ENCODE measurements at places on chromosomes 5 and 9. TPM values are rescaled to one million over a fixed set of nuclear protein-coding genes. Genes with fewer than 3 reads are reported as not detected.

DNA sequence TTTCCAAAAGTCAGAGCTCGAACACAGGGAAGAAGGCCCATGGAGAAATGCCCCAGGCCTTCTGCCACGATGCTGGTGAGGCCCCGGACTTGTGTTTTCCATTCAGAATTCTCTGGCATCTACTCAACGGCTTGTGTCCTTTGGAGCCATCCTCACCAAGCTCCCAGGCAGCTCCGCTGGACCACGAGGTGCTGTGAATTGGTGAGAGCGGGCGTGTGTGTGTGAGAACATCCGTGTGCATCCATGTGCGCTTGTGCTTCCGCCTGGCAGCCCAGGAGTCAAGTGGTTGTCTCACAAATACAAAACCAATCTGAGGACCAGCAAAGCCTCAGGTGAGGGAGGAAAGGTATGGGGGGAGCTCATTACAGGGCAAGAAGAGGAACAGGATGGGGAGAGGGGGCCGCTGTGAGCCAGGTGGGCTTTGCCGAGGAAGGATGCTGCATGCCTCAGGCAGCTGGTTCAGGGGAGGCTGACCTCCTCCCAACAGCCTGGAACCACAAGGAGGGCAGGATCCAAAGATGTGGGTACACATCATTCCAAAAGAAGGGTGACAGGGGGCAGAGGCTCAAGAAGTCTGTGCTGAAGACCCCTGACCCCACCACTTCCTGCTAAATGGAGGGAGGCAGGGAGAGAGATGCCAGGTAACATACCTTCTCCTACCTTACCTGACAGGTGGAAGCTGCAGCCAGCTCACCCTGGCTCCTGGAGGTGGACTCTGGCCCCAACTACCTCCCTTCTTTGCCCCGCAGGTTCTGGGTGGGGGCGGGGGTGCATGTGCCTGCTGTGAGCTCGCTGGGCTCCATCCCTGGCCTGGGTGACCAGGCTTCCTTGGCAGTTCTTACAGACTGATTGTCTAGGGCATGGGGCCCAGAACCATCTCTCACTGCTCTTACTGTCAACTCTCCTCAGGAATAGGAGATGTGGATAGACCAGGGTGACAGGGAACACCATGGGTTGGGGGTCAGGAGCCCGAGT, 196.3 kb downstream of the PAX5 start:
- H3K4me1 ChIP-seq = no peaks in the 10 kb centered on the region
- H3K27me3 ChIP-seq = peaks cover 7% of the 10 kb centered on the region
- no peak for DNase-seq
- no peaks in the 10 kb centered on the region for H3K36me3 ChIP-seq
- H3K4me3 ChIP-seq = no peak overlapping the region

DNA sequence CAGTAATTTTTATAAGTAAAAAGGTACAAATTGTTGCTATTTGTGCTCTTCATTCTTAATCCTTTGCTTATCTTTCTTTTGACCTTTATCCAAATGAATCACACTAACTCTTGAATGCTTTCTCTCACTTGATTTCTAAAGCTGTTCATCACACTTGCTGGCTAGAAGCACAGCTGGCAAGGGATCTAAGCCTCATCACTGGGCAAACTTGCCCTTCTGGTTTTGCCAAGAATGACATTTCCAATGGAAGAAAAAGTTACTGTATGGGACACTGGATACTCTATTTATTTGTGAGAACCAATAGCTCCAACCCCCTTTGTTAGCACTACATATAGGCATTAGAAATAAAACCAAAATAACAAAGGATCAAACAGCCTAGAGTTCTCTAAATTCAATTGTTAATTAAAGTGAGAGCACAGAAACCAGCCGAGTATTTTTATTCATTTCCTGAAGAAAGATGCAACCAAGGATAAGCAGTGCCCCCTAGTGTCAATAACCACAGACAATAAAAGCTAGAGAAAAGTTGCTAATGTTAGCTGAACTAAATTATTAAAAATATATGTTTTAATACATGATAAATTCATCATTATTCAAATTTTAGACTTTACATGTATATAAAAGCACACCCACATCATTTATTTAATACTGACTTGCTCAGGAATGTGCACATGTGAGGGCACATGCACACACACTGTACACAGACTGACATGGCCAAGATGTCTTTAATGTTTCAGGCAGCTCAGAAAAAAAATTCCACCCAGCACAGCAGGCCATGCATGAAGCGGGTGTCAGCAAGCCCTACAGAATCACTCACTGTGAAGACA, 59.8 kb upstream of the POU5F2 start:
- peak; percentile 90 for DNase-seq
- H3K27me3 ChIP-seq = no peaks in the 10 kb centered on the region
- peaks cover 16% of the 10 kb centered on the region for H3K4me1 ChIP-seq
- peak overlapping the region; percentile 36 for H3K4me3 ChIP-seq
- H3K36me3 ChIP-seq = no peaks in the 10 kb centered on the region

- H3K4me1 ChIP-seq = no peaks in the 10 kb centered on the region
- H3K36me3 ChIP-seq = no peaks in the 10 kb centered on the region
- no peak overlapping the region for H3K27ac ChIP-seq
- H3K4me3 ChIP-seq = no peak overlapping the region
- DNase-seq = no peak
Observed at GRCh38 chr9:18829873-18830272, 203.1 kb downstream of the SAXO1 start.

DNA sequence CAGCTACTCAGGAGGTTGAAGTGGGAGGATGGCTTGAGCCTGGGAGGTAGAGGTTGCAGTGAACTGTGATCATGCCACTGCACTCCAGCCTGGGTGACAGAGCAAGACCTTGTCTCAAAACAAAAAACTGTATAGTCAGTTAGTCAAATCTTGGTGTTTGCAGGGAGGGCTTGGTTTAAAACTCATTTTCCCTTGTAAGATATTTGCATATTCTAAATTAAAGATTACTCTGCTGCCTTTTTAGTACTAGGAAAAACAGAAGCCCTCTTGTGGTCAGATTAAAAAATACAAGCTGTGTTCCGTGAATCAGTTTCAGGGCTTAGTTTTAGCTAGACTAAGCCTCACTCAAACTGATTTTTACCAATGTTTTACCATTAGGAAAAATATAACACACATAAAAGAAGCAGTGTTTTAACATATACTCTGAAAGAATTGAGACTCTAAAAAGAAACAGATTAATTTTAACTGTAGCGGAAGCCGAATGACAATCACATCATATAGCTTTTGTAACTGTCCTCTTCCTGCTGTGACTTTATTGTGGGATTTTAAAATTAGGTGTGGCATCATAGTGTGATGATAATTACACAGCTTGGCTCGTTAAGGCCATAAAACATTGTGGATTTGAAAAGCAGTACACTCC, 84.9 kb upstream of the BASP1 start:
- H3K27ac ChIP-seq = no peak overlapping the region
- no peaks in the 10 kb centered on the region for H3K27me3 ChIP-seq
- DNase-seq = peak; percentile 88
- H3K4me3 ChIP-seq = no peak overlapping the region
- H3K36me3 ChIP-seq = no peaks in the 10 kb centered on the region

GRCh38 chr9:69834056-69834455, 13.4 kb downstream of the CFAP95 start:
- DNase-seq = no peak
- no peak overlapping the region for H3K27ac ChIP-seq
- H3K36me3 ChIP-seq = no peaks in the 10 kb centered on the region
- no peaks in the 10 kb centered on the region for H3K4me1 ChIP-seq
- H3K4me3 ChIP-seq = no peak overlapping the region

DNA sequence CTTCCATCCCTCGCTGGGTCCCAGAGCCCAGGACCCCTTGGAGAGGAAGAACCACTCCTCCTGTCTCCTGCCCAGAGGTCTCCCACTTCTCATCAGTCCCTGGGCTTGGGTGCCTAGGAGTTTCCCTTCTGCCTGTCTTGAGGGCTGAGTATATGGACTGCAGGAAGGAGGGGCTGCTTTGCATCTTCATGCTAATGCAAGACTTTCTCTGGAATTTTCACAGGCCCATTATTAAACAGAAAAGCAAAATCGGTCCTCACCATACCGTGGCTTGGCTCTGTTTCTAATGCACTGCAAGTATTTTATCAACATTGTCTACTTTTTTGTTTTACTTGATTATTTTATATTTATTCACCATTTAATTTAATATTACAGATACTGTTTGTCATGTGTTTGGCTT, 34.5 kb downstream of the TRIO start:
- peak overlapping the region; percentile 73 for H3K27ac ChIP-seq
- DNase-seq = no peak
- H3K27me3 ChIP-seq = no peaks in the 10 kb centered on the region
- 0 out of 2 replicates have a peak overlapping the region, but pooled peaks have one; percentile 28 for H3K4me3 ChIP-seq
- peaks cover 72% of the 10 kb centered on the region for H3K4me1 ChIP-seq
- no peaks in the 10 kb centered on the region for H3K36me3 ChIP-seq

GRCh38 chr9:127405344-127406125, 8.6 kb downstream of the SLC2A8 start:
- H3K27ac ChIP-seq = no peak overlapping the region
- no peak for DNase-seq
- no peak overlapping the region for H3K4me3 ChIP-seq

DNA sequence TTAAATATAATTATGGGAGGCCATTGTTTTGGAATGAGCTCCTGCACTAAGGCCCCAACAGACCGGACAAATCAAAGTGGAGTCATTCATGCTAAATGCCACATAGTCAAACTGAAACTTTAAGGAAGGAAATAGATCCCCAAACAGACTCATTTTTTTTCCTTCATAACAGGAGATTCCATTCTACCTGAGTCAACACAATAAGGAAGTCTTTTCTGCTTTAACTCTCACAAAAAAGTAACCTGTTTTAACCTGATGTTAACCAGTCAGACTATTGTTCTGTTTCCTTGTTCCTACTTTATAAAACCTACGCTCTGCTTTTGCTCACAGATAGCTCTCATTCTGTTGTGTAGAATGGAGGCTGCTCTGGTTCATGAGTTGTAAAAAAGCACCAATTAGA, 234.9 kb downstream of the YTHDC2 start:
- no peak overlapping the region for H3K4me3 ChIP-seq
- H3K4me1 ChIP-seq = no peaks in the 10 kb centered on the region
- peaks cover 4% of the 10 kb centered on the region for H3K27me3 ChIP-seq
- no peak overlapping the region for H3K27ac ChIP-seq
- peak; percentile 5 for DNase-seq
- H3K36me3 ChIP-seq = no peaks in the 10 kb centered on the region

DNA sequence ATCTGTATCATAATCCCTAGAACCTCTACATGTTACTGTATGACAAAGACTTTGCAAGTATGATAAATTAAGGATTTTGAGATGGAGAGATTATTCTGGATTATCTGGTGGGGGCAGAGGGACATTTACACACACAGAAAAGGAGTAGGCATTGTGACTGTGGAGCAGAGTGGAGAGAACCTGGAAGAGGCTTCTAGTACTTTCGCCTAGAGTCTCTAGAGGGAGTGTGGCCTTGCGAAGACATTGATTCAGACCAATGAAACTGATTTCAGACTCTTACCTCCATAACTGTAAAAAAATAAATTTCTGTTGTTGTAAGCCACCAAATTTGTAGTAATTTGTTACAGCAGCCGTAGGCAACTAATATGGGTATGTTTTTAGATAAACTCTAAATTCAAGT, 45.9 kb downstream of the CSNK1G3 start:
- H3K36me3 ChIP-seq = no peaks in the 10 kb centered on the region
- H3K27me3 ChIP-seq = no peaks in the 10 kb centered on the region
- H3K4me3 ChIP-seq = no peak overlapping the region
- no peak for DNase-seq

DNA sequence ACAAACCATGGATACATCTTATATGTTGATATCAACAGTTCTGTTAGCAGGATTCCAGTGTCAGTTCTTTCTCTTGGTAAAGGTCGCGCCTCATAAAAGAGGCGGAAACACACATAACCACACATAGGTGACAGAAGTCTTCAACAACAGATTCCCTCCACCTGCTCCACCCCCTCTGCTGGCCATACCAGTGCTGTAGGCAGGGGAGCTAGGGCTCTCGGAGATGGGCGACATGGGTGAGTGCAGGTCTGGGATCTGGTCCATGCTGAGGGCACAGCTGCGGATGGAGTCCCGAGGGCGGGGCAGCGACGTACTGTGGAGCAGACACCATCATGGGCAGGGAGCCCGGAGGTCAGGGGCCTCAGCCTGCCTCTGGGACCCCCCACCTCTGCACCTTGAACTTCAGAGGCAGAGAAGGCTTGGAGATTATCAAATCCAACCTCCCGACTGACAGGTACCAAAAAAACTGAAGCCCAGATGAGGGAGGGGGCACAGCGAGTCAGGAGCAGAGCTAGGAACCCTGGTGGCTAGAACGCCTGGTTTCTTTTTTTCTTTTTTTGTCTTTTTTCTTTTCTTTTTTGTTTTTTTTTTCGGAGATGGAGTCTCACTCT, 12.0 kb upstream of the TOR2A start:
- no peaks in the 10 kb centered on the region for H3K4me1 ChIP-seq
- H3K36me3 ChIP-seq = no peaks in the 10 kb centered on the region
- no peak for DNase-seq
- no peak overlapping the region for H3K4me3 ChIP-seq

- no peaks in the 10 kb centered on the region for H3K27me3 ChIP-seq
- H3K27ac ChIP-seq = no peak overlapping the region
- no peak for DNase-seq
- no peak overlapping the region for H3K4me3 ChIP-seq
- H3K4me1 ChIP-seq = peaks cover 34% of the 10 kb centered on the region
- no peaks in the 10 kb centered on the region for H3K36me3 ChIP-seq
Observed at GRCh38 chr5:173306695-173307094, 21.5 kb downstream of the STC2 start.

- H3K4me1 ChIP-seq = no peaks in the 10 kb centered on the region
- H3K27me3 ChIP-seq = no peaks in the 10 kb centered on the region
- DNase-seq = no peak
- no peak overlapping the region for H3K4me3 ChIP-seq
Observed at GRCh38 chr9:21357479-21358460, 7.1 kb upstream of the IFNA6 start.

Gene BDP1
- 18.4 TPM for total RNA-seq

Gene MTMR12
- 14.5 TPM for total RNA-seq

Gene FBXL7
- not detected for total RNA-seq

Gene GLRA1
- total RNA-seq = not detected

Gene FOXE1
- not detected for total RNA-seq

Gene PCDHA4
- total RNA-seq = 1.5 TPM

Gene SH3RF2
- total RNA-seq = 6.2 TPM
